ENCODE measurements at places on chromosomes 5 and 9. TPM values are rescaled to one million over a fixed set of nuclear protein-coding genes. Genes with fewer than 3 reads are reported as not detected.
A peak's percentile ranks its signal among the peaks of the same experiment; 100 is the strongest.

- no peak overlapping the region for H3K27ac ChIP-seq
- no peak overlapping the region for H3K4me3 ChIP-seq
- peaks cover 16% of the 10 kb centered on the region for H3K4me1 ChIP-seq
- H3K36me3 ChIP-seq: no peaks in the 10 kb centered on the region
- H3K27me3 ChIP-seq: no peaks in the 10 kb centered on the region
- peak; percentile 80 for DNase-seq
Measured at GRCh38 chr5:79938468-79938867, 52.6 kb downstream of the MTX3 start.

DNA sequence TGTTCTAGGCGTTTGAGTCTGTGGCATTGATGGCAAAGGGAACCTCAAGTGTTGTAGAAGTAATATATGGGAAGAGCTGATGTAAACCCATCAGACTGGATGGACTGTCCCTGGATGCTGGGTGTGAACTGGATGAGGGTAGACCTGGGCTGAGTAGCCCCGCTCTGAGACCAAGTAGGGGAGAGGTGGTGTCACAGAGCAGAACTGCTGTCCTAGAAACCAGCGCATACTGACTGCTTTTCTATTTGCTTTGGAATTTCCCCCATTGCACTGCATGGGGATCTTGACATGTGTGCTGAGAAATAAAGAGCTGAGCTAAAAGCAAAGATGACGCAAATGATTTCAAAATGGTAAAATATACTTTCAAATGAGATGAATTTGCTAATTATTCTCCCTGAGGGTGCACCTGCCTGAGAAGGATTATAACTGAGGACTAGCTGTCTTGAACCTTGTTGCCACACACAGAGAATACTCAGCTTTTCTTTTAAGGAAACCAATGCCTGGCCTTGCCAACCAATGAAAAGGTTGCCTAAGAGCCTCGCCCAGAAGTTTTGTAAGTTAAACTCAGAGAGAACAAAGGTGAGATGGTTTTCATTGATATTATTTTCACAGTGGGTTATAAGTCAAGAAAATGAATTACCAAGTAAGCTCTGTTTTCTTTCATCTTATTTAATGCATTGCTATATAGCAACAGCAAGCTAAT lies 44.8 kb downstream of the NIM1K start:
- no peaks in the 10 kb centered on the region for H3K36me3 ChIP-seq
- peaks cover 4% of the 10 kb centered on the region for H3K4me1 ChIP-seq
- no peak overlapping the region for H3K27ac ChIP-seq
- H3K27me3 ChIP-seq: peaks cover 2% of the 10 kb centered on the region

- H3K27me3 ChIP-seq: no peaks in the 10 kb centered on the region
- DNase-seq: no peak
- H3K4me3 ChIP-seq: no peak overlapping the region
- peaks cover 13% of the 10 kb centered on the region for H3K4me1 ChIP-seq
- no peak overlapping the region for H3K27ac ChIP-seq
Measured at GRCh38 chr9:137009217-137009616, 12.8 kb upstream of the CLIC3 start.

DNA sequence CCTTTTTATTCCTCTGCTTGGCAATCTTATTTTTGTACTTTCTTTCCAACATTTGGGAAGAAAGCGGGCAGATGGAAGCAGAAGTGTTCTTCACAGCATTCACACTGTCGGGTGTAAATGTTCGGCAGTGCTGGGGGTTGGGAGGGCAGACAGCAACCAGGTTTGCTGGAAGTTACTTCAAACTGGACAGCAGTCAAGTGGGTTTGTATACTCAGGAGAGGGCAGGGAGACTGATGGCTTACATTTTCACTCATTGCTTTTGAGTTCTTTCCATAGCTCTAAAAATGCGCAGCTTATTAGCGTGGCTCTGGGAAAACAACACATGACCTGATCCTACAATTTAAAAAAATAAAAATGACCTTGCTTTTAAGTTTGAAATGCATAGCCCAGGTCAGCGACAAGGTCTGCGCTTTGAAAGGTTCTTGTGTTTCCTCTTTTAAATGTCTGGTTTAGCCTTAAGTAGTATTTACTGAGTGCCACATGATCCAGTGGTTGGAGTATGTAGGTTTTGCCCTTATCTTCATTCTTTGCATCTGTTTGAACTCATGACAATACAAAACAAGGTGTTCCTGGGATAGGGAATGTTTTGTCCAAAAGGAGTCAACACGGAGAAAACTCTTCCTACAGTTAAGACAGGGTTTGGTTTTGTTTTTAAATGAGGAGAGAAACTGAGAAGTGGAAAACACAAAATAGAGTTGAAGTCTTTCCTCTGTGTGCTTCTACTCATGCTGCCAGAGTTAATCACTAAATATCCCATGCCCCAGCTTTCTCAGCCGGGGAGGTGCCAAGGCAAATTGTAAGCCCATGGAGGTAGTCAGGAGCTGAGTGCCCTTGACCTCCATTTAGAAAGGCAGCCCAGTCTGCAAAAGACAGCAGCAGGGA lies 132.7 kb upstream of the DMRT1 start:
- H3K4me1 ChIP-seq: peaks cover 7% of the 10 kb centered on the region
- H3K27ac ChIP-seq: no peak overlapping the region
- peaks cover 16% of the 10 kb centered on the region for H3K27me3 ChIP-seq
- no peak overlapping the region for H3K4me3 ChIP-seq
- DNase-seq: no peak
- H3K36me3 ChIP-seq: peaks cover 5% of the 10 kb centered on the region

GRCh38 chr9:38144421-38144820 lies 75.4 kb upstream of the SHB start:
- no peak for DNase-seq
- H3K27ac ChIP-seq: no peak overlapping the region
- H3K4me3 ChIP-seq: no peak overlapping the region

DNA sequence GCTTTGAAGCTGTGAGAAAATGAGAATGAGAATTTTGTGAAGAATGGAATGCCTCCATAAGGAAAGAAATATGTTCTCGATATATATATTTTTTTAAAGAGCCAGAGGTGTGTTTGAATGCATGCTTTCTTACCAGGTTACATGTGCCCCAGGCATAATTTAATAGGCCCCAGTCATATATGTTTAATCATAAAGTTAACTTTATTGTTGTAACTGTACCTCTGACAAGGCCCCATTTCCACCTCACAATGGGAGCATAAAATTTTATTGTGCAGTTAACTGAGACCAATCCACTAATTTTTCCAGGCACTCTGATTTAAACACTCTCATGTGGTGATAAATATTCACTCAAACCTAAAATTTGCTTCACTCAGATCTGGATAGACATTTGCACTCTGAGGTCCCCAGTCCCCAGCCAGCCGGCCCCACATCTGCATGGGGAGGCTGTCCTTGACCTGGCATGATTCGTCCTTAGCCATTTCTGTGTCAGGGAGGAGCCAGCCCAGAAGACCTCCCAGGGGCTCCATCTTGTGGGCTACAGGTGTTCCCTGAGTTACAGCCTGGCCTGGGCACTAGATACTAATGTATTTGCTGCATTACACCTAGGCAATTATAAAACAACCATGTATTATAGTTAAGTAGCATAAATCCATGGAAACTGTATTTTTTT lies 245.8 kb downstream of the MTRR start:
- DNase-seq: no peak
- no peak overlapping the region for H3K4me3 ChIP-seq
- no peaks in the 10 kb centered on the region for H3K36me3 ChIP-seq

- peak overlapping the region; percentile 98 for H3K27ac ChIP-seq
- H3K27me3 ChIP-seq: no peaks in the 10 kb centered on the region
- H3K4me1 ChIP-seq: peaks cover 69% of the 10 kb centered on the region
- H3K36me3 ChIP-seq: peaks cover 44% of the 10 kb centered on the region
- H3K4me3 ChIP-seq: no peak overlapping the region
- DNase-seq: no peak
Measured at GRCh38 chr5:119398727-119399466, 43.1 kb downstream of the TNFAIP8 start.

DNA sequence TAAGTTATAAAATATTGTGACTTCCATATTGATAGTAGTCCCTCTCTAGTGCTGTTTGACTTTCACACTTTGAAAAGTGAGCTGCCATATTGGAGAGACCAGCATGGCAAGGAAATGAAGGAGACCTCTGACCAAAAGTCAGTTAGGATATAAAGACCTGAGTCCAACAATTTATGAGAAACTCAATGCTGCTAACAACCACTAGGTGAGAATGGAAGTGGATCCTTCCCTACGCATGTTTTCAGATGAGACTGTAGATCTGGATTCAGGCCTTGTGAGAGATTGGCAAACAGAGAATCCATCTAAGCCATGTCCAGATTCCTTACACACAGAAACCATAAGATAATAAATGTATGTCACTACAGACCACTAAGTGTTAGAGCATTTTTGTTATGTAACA lies 81.6 kb downstream of the CTNND2 start:
- no peak overlapping the region for H3K27ac ChIP-seq
- H3K36me3 ChIP-seq: no peaks in the 10 kb centered on the region
- no peak for DNase-seq
- H3K4me1 ChIP-seq: no peaks in the 10 kb centered on the region
- H3K27me3 ChIP-seq: no peaks in the 10 kb centered on the region

DNA sequence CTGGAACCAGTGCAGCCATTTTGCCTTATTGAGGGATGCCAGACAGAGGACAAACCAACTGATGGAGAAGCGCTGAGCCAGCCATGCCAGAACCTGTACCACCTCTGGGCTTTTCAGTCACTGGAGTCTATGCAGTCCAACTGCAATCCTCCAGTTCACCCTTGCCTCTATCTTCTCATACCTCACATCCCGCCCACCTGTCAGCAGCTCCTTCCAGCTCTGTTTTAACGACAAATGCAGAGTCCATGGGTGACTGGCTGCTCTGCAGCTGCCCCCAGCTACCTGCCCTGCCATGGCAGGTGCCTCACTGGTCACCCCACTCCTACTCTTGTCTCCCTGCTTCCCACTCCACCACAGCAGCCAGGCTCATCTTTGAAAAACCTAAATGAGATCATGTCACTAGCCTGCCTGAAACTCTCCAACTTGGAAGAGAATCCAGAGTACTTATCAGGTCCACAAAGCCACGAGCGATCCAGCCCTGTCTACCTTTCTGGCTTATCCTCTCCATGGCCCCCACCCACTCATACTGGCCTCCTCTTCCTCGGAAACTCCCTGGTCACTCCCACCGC lies 14.0 kb upstream of the ACSL6 start:
- no peak overlapping the region for H3K4me3 ChIP-seq
- no peaks in the 10 kb centered on the region for H3K36me3 ChIP-seq
- no peak overlapping the region for H3K27ac ChIP-seq

GRCh38 chr9:87732344-87732743 lies 6.4 kb downstream of the CTSL start:
- peaks cover 21% of the 10 kb centered on the region for H3K27me3 ChIP-seq
- DNase-seq: no peak
- no peak overlapping the region for H3K27ac ChIP-seq
- no peaks in the 10 kb centered on the region for H3K4me1 ChIP-seq

DNA sequence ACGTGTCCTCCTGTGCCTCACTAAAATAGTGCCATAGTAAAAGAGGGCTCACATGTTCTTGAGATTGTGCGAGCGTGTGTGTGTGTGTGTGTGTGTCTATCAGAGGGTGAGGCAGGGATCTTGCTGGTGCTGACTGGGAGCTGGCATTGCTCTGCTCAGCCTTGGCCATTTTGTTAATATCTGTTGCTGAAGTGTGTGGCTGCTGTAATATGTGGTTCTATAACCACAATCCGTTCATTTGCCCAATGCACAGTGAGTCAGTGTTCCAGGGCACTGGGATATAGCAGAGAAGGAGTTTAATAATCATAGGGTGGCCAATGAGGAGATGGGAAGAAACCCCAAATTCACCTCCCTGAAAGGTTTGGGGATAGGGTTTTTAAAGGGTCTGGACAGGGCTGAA lies 61.3 kb downstream of the RASGRF2 start:
- H3K27ac ChIP-seq: no peak overlapping the region
- H3K4me3 ChIP-seq: no peak overlapping the region
- H3K4me1 ChIP-seq: peaks cover 89% of the 10 kb centered on the region

DNA sequence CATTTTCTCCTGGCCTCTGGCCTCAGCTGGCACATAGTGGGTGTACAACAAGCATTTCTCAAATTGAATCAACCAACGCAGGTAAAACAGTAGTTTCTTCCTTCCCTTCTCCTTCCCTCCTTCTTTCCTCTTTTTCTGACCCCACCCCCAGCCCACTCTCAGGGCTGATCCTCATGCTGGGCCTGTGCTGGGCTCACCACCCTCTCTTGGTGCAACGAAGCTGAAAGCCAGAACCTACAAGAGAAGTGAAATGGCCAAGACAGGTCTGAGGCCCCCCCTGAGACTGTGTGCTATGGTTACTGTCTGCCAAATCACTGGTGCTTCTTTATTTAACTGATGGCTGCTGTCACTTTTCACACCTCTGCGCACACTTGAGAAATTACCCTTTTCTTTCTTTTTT lies 53.0 kb upstream of the BOD1 start:
- no peak overlapping the region for H3K27ac ChIP-seq
- DNase-seq: no peak
- no peak overlapping the region for H3K4me3 ChIP-seq
- H3K27me3 ChIP-seq: peaks cover 1% of the 10 kb centered on the region
- no peaks in the 10 kb centered on the region for H3K36me3 ChIP-seq
- H3K4me1 ChIP-seq: no peaks in the 10 kb centered on the region

DNA sequence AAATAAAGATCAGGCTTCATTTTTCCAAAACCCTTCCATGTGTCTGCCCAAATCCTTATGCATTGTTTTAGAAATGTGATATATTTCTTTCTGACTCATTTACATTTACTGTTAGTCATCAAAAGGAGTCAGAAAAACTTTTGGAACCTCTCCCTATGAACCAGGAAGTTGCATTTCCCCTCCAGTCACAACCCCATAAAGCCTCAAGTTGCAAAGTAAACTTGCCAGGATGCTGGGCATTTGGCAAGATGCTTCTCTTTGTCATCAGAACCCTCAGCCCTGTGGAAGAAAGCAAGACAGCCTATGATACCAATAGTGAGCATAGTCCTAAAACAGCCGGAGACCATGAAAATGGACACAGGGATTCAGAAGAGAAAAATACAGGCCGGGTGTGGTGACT lies 84.2 kb downstream of the MUSK start:
- H3K27me3 ChIP-seq: no peaks in the 10 kb centered on the region
- DNase-seq: no peak
- H3K27ac ChIP-seq: no peak overlapping the region
- no peak overlapping the region for H3K4me3 ChIP-seq

DNA sequence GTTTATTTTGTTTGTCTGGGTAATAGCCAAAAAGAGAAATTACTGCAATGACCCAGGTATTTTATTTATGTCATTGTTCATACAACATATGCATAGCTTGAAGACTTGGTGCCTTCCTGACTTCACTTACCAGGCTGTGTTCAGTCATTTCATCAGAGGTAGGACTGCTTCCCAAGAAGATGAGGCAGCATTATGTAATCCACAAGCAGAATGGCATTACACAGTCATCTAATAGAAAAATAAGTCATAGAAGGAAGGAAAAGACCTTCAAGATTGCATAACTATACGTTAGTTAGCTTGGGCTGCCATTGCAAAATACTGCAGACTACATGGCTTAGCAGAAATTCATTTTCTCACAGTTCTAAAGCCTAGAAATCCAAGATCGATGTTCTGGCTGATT lies 167.5 kb downstream of the NMUR2 start:
- H3K27me3 ChIP-seq: no peaks in the 10 kb centered on the region
- H3K27ac ChIP-seq: no peak overlapping the region
- no peak for DNase-seq
- no peaks in the 10 kb centered on the region for H3K36me3 ChIP-seq
- H3K4me1 ChIP-seq: no peaks in the 10 kb centered on the region

The CTXN3 gene
- total RNA-seq: not detected

The FOXD4 gene
- not detected for total RNA-seq

The ANKRD18B gene
- total RNA-seq: not detected

The PCDHGA4 gene
- not detected for total RNA-seq

The CER1 gene
- total RNA-seq: not detected

The SVEP1 gene
- not detected for total RNA-seq

The PRXL2C gene
- total RNA-seq: 2.5 TPM

The DBH gene
- not detected for total RNA-seq

The CLINT1 gene
- 60.7 TPM for total RNA-seq

The RAD23B gene
- total RNA-seq: 115 TPM

The SWI5 gene
- total RNA-seq: 12.4 TPM

The SLCO6A1 gene
- total RNA-seq: not detected

The IGIP gene
- 1.3 TPM for total RNA-seq

The TBC1D2 gene
- 1.5 TPM for total RNA-seq

Measured in activated CD8-positive, alpha-beta T cell treated with anti-CD3 and anti-CD28 coated beads for 36 hours (primary cell).